ENCODE measurements at places on chromosomes 2 and 18.
A peak's percentile ranks its signal among the peaks of the same experiment; 100 is the strongest.

- no peak for DNase-seq
Observed at GRCh38 chr2:36168115-36168514, 187.5 kb upstream of the CRIM1 start.

- no peak for DNase-seq
Observed at GRCh38 chr2:203185864-203186263, 53.0 kb upstream of the CYP20A1 start.

DNA sequence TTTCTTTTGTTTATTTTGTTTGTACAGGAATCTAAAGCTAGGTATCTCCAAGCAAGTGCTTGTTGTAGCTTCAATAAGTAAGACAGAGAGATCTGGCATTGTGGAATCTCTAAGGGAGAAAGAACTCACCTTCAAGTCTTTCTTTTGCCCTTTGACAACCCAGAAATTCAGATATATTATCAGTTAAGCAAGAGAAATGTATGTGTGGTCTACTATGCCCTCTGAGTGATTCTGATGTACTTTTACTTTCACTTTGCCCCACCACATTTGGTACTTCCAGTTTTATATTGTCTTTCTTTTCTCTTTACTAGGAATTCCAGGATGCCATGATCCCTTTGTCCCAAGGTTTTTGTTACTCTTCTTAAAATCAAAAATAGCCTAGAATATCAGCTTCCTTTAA lies 259.6 kb upstream of the PIK3C3 start:
- no peak for DNase-seq

- no peak for DNase-seq
Observed at GRCh38 chr2:205496772-205497171, 185.5 kb upstream of the NRP2 start.

DNA sequence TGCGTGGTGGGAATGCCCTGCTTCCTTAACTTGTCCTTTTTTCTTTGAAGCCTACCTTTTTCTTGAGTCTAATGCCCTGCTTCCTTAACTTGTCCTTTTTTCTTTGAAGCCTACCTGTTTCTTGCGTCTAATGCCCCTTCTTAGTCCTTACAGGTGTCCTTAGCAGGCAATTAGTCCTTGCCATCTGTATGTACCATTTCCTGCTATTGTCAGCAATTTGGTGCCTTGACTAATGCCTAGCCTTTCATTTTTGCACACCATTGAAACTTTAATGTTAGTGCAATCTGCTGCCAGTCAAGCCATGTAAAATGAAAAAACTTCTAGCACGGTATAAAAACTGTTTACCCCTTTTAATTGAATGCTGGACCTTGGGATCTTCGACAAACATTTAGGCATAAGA lies 4.3 kb downstream of the KDM3A start:
- DNase-seq, result no peak

- no peak for DNase-seq
Observed at GRCh38 chr2:139721411-139721995, 941.3 kb upstream of the NXPH2 start.

DNA sequence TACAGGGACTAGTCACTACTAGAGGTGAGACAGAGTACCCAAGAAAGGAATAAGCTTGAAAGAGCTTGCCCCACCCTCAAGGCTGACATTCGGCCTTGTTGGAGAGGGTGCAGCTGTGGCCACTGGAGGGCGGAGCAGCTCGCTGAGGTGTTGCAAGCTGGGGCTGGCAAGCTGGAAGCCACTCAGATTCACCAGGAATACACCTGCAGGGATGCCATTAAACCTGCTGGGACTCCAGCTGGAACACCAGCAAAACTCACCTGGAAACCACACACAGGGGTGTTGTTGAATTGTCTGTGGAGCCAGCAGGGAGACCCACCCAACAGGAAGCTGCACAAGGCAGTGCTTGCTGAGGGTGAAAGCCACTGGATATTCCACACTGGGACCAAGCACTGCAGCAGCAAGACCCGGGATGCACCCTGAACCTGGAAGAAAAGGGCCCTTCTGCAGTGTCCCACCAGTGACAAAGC lies 26.1 kb downstream of the KCTD18 start:
- no peak for DNase-seq

DNA sequence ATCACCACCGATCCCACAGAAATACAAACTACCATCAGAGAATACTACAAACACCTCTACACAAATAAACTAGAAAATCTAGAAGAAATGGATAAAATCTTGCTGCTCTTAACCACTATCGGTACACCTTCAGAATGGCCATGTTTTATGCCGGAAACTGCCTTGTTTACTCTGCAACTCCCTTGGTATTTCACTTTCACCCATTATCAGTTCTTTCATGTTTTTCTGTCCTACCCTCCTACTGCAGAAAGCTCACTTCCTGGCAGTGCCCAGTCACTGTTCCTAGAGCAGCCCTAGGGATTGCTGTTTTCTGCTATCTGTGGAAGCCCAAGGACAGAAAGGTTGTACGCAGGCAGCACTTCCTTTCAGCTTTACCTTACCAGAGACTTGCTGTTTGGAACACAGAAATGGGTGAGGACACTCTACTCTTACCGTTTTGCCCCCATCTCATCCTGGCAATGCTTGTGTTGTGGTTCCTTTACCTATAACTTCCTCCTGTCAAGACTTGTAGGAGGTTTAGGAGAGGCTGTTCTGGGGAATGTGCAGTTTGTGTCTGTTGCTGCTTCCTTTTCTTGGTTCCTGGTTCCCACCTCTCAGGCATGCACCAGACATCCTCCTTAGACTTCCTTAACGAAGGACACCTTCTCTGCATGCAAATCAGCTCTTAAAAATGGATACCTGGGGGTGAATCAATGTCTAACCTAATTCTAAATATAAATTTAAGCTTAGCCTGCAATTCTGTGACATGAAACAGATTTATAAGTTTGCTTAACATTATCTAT lies 394.4 kb downstream of the SPAG16 start:
- no peak for DNase-seq

- no peak for DNase-seq
Observed at GRCh38 chr18:76805221-76805620, 17.1 kb upstream of the ZNF236 start.

GRCh38 chr2:69796174-69796573 lies 33.3 kb upstream of the GMCL1 start:
- no peak for DNase-seq

- no peak for DNase-seq
Observed at GRCh38 chr2:62686012-62686685, 19.4 kb upstream of the EHBP1 start.

DNA sequence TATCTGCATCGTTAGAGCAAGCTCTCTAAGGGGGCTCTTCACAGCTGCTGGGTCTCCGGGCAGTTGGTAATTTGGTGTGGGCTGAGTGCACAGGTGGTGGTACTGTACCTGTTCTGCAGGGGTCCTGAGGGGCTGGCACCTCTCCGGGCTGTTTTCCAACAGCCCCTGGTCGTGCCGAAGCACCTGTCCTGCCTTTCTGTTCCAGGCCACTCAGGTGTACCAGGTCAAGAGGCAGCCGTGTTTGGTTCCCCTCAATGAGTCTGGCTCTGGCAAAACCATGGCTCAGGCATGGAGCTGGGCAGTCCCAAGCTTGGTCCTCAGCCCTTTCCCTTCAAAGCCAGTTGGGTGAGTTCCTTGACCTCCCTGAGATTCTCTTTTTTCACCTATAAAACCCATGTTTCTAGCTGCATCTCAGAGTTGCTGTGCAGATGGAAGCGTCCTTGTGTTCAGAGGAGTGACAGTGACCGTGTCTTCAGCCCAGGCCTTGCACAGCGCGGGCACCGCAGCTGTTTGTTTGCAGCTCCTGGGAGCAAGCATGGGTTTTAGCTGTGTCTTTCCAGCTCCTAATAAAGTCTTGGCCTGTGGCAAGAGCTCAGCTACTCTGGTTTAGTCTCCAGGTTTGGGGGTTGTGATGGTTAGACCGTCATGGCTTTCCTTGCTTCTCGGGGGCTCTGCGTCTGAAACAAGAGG lies 110.9 kb downstream of the GLI2 start:
- DNase-seq, result peak; percentile 35

DNA sequence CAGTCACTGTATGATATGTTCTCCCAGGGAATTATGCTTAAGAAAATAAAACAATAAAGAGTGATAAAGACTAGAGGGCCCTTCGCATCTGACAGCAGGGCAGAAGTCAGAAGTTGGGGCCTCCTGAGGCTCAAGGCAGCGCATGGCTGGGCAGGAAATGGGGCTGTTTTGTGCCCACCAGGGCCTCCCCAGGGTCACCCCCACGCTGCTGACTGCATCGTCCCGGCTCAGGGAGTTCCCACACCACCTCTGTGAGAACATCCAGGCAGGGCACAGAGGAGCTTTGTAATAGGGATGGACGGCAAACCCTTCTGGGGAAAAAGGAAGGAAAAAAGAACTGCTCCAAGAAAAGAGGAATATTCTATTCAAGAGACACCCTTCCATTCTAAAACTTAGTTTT lies 41.2 kb downstream of the PAX3 start:
- DNase-seq, result no peak

- no peak for DNase-seq
Observed at GRCh38 chr2:60366135-60366712, 187.2 kb downstream of the BCL11A start.

- peak; percentile 51 for DNase-seq
Observed at GRCh38 chr2:203534621-203535077, 452 bp downstream of the RAPH1 start.

GRCh38 chr2:10057231-10058107 lies 14.1 kb downstream of the KLF11 start:
- no peak for DNase-seq

GRCh38 chr2:197296835-197297234 lies 13.7 kb downstream of the ANKRD44 start:
- DNase-seq, result no peak

DNA sequence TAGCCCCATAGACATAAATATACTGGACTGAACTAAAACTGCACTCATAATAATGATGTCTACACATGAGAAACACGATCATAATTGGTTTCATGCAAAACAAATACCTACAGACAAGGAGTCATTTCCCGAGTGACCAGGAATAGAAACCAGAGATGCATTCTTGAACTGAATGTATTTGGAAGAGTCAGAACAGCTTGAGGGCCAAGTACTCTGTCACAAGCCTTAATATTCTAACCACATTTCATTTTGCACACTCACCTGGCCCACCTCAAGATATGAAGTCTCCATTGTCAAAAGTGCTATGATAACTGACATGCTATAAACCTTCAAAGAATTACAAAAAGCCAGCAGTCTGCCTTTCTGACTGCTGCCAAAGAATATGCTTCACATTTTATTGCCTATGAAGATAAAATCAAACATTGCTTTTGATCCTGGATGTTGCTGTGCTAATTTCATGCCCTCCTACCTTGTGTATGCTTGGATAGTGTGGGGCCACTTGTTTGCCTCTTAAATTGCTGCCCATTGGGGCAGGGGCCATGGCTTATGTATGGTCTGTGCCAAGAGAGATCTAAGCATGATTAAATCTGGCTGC lies 18.9 kb upstream of the ASAP2 start:
- DNase-seq, result no peak

GRCh38 chr2:168215813-168216212 lies 31.6 kb downstream of the STK39 start:
- no peak for DNase-seq

GRCh38 chr2:188664416-188664815 lies 309.8 kb upstream of the COL3A1 start:
- DNase-seq, result no peak

Data from RWPE2 (cell line).